ENCODE measurements at places on chromosomes 4 and X.

- no peak for DNase-seq
Measured at GRCh38 chr4:93996895-93997294, 168.3 kb downstream of the ATOH1 start.

DNA sequence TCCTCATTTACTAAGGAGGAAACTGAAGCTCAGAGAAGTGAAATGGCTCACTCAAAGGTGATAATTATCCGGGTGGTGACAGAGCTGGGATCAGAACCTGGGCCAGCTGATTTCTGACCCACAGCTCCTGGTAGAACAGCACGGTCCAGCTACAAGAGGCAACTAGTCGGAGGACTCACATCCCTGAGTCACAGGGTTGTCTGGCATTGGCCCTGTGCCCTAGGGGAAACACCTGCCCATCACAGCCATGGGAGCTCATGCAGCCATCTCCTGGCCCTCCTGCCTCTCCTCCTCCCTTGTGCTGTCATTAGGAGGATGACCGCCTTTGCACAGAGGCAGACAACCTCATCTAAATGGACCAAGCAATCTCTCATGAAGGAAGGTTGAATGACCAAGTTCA, 115.2 kb upstream of the TSPAN5 start:
- DNase-seq, result no peak

GRCh38 chr4:172983014-172983413, 185.6 kb upstream of the GALNT7 start:
- no peak for DNase-seq

- DNase-seq, result no peak
Measured at GRCh38 chr4:116015549-116015948, 902.1 kb upstream of the NDST4 start.

DNA sequence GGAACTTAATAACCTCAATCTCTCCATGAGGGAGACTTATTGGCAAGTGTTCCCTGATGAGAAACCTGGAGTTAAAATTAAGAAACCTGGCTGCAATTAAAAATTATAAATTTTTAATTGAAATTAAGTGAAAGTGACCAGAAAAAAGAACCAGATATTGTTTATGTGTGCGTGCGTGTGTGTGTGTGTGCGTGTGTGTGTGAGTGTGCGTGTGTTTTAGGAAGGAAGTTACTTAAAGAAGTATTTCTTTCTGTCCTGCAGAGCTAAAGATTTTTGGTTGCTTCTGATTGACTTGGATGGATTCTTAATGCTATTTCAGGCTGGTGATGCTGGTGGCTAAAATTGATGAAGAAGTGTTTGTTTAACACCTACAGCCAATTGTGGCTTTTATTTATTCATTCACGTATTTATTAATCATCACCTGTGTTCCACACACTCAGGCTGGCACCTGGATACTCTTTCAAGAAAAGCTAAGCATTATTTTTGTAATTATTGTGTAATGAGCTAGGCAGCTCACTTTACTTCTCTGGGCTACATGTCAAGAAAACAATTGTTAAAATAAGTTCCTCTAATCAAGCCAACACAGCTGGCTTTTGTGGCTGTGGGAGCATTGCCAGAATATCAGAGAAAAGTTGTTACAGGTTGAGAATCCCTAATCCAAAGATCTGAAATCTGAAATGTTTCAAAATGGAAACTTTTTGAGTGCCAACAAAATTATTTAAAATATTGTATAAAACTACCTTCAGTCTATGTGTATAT, 68.5 kb downstream of the CEP44 start:
- no peak for DNase-seq

DNA sequence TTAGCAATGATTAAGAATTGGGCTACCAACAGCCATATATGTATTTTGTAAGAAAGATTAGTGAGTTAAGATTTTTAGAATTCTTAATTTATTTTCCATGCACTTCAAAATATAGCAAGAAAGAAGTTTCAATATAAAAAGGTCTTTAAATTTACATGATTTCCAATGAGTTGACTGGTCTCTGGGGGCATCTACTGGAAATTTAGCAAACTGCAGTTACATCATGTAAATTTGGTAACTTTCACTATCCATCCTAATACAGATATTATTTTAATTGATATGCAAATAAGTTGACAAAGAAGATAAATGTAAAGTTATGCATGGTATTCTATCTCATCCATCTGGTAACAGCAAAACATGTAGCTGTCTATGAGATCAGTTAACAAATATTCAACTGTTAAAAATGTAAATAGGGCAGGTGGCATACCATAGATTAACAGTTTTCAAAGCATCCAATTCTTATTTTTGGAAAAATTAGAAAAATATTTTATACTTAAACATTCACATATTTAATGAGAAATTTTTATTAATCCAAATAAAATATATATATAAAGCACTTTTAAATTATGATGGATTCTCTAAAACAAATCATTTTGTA, 29.1 kb downstream of the TTC29 start:
- DNase-seq, result peak; percentile 57

DNA sequence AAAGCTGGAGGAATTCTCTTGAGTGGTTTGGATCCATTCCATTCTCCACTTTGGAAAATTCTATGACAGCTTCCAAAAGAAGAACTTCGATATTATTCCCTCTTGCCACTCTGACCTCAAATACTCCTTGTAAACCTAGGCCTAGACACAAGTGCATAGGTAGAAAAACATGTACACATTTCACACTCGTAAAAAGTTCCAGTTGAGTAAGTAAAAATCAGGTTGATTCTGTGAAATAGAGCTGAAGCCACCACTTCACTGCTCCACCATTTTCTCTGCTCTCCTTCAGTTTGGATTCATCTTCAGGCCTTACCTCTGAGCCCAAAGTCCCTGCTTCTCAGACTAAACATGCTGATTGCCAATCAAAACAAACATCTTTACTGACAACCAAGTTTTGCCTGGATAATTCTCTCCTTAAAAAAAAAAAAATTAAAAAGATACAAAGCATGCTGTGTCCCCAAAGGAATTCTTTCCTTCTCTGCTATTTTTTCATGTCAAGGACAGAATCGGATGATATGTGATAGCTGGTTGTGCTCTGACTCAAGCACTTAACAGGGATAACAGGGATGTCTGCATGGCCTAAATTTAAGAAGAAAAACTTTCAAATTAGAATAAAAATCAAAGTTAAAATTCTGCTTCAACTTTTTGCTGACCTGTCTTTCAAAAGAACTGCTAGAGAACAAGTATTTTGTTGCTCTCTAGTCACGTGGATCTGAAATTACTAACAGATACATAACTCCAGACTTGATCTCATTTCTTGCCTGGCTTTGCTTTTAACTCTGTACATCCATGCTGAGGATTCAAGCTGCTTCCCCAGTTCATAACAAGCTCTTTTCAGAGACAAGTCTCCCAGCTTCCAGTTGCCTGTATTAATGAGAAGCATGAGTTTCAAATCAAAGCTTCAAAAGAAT, 420.9 kb upstream of the INTU start:
- no peak for DNase-seq

DNA sequence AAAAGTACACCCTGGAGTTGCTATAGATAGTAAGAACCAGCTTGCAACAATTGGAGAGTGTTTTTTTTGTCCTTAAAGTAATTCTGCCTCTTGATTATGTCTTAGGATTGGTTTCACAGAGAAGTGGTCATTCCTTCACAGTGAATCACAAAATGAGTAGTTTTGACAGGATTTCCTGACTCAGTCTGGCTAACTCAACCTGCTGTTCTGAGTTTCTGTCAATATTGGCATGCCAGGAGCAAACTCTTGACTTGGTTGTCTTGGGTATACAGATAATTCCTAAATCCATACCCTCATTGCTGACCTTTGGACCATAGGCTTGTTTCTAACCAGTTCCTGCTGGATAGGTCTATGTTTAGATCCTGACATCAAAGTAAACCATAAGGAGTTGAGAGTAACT, 9.4 kb downstream of the FHIP1A start:
- peak; percentile 85 for DNase-seq

DNA sequence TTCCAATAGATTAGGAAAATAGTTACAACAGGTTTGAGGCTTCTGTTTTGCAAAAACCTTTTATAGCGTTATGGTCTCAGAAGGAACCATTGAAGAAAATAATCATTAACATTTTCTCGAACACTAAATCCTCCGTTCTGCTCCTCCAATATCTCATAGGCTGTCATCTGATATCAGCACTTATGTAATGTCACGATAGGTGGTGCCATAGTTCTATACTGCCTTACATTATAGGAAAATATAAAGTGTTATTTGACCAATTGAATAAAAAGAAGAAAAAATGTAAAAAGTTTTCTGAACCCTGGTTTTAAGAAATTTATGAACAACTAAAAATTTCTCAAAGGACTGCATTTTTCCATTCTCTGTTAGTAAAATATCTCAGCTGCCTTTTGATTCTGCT, 291.4 kb downstream of the RPA4 start:
- no peak for DNase-seq

DNA sequence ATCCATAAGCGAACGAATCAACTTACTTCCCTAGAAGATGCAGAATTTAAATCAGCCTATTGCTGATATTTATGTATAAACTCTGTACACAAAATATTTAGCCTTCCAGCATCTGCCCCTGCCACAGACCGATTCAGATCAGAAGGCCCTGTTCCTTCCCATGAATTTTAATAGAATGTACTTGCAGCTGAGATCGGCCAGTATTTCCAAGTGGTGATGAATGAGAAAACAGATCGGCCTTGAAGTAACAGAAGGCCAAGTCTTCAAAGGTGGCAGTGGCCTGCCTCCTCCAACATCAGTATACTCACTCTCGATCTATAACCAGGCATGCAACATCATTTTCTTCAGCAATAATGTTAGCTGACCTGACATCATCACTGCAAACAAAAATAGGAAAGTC, 66.4 kb downstream of the PRKG2 start:
- DNase-seq, result no peak

DNA sequence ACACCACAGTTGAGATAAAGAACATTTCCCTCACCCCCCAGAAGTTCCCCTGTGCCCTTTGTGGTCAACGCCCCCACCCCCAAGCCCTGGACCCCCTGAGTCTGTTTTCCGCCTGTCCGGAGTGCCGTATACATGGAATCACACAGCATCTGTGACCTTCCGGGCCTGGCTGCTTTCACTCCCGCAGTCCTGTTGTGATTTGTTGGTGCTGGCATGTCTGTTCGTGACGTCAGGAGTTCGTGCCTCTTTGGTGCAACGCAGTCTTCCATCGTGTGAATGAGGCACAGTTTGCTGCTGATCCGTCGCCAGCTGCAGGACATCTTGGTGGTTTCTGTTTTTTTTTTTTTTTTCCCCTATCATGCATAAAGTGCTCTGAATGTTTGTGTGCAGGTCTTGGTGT, 62.1 kb downstream of the PSAPL1 start:
- no peak for DNase-seq

GRCh38 chr4:38976308-38976707, 55.9 kb downstream of the TMEM156 start:
- DNase-seq, result no peak

- no peak for DNase-seq
Measured at GRCh38 chr4:81827577-81828202, 356.0 kb upstream of the RASGEF1B start.

- no peak for DNase-seq
Measured at GRCh38 chrX:2609431-2610238, 81.5 kb upstream of the CD99 start.

- peak; percentile 5 for DNase-seq
Measured at GRCh38 chr4:72951628-72952027, 117.9 kb downstream of the COX18 start.

DNA sequence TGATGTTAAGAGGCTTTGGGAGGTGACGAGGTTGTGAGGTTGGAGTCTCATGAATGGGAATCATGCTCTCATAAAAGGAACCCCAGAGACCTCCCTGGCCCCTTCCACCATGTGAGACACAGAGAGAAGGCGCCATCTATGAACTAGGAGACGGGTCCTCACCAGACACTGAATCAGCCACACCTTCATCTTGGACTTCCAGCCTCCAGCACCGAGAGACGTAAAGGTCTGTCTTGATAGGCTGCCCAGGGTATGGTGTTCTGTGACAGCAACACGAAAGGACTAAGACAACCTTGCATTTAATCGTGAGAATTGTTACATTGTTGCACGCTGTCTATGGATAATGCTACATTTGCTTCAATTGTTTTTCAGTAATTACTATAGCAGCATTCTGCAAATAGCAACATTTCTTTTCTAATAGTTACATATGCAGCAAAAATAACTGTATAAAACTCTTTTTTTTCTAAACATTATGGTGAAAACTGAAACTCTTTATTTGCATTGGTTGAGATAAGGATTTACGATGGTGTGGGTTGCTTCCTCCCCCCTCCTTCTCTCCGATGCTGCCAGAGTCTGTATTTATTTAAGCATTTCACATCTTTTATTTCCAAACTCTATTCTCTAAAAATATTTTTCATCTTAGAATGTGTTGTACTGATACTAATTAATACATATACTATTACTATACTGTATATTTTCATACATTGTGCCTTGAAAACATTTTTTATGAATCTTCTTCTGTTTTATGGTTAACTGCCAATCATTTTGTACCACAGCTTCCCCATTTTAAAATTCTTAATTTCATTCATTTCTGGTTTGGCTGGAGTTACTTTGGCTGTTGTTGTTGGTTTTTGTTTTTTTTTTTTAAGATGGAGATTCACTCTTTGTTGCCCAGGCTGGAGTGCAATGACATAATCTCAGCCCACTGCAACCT, 26.4 kb upstream of the AKAP17A start:
- DNase-seq, result no peak

- no peak for DNase-seq
Measured at GRCh38 chr4:81622474-81623184, 150.9 kb upstream of the RASGEF1B start.

- DNase-seq, result peak; percentile 1
Measured at GRCh38 chrX:148728901-148729300, 228.5 kb downstream of the AFF2 start.

GRCh38 chr4:140094438-140095420, 59.3 kb downstream of the MAML3 start:
- DNase-seq, result peak; percentile 90

GRCh38 chr4:79046016-79046592, 106.9 kb upstream of the PAQR3 start:
- peak; percentile 53 for DNase-seq

DNA sequence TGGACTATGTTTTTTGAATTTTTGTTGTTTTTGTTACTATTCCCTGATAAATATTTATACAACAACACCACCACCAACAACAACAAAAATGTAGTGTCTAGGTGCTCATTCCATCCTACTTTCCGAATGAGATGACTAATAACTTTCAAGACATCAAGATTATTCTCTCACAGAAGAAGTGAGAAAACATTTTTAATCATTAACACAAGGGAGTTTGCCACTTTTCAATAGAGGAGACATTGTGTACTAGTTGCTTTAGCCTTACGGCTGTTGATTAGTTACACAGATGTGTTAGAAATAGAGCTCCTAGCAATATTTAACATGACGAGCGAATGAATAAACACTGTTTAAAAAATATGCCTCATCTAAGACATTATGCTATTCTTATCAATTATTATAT, 898.8 kb downstream of the C4orf33 start:
- no peak for DNase-seq

GRCh38 chr4:2469192-2469984, 482 bp downstream of the RNF4 start:
- peak; percentile 56 for DNase-seq
